ENCODE measurements at places on chromosomes 5 and 9. TPM values are rescaled to one million over a fixed set of nuclear protein-coding genes. Genes with fewer than 3 reads are reported as not detected.

GRCh38 chr5:129438322-129438721 lies 21.8 kb upstream of the ADAMTS19 start:
- no peaks in the 10 kb centered on the region for H3K4me1 ChIP-seq
- no peaks in the 10 kb centered on the region for H3K36me3 ChIP-seq
- H3K27ac ChIP-seq = no peak overlapping the region
- no peak overlapping the region for H3K4me3 ChIP-seq
- no peaks in the 10 kb centered on the region for H3K27me3 ChIP-seq

- H3K27ac ChIP-seq = no peak overlapping the region
- peaks cover 5% of the 10 kb centered on the region for H3K4me1 ChIP-seq
- no peaks in the 10 kb centered on the region for H3K36me3 ChIP-seq
- H3K4me3 ChIP-seq = no peak overlapping the region
- H3K27me3 ChIP-seq = peaks cover 42% of the 10 kb centered on the region
Measured at GRCh38 chr5:35956429-35956828, 18.0 kb upstream of the CAPSL start.

DNA sequence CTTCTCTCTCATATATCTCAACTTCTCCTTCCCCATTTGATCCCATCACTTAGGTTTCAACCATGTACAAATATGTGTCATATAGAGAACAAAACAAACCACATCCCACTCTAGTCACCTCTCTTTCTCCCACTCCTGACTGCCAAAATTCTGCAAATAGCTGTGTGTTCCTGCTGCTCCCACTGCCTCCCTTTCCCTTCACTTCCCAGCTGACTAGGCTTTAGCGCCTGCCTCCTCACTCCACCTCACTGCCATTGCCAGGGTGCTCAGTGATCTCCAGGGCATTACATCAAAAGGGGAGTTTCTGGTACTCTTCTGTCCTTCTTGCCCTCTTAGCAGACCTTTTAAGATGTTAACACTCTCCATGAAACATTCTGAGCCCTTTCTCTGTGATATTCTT lies 675.4 kb upstream of the DMAC1 start:
- DNase-seq = no peak
- no peak overlapping the region for H3K27ac ChIP-seq

- no peaks in the 10 kb centered on the region for H3K36me3 ChIP-seq
- no peaks in the 10 kb centered on the region for H3K27me3 ChIP-seq
- no peak for DNase-seq
- no peak overlapping the region for H3K4me3 ChIP-seq
- H3K27ac ChIP-seq = no peak overlapping the region
Measured at GRCh38 chr9:120625222-120625621, 45.3 kb upstream of the CDK5RAP2 start.

GRCh38 chr5:68709239-68709638 lies 384.6 kb upstream of the SLC30A5 start:
- no peak for DNase-seq
- peaks cover 33% of the 10 kb centered on the region for H3K4me1 ChIP-seq
- H3K4me3 ChIP-seq = no peak overlapping the region
- no peaks in the 10 kb centered on the region for H3K27me3 ChIP-seq

- no peaks in the 10 kb centered on the region for H3K27me3 ChIP-seq
- no peak overlapping the region for H3K27ac ChIP-seq
- peaks cover 18% of the 10 kb centered on the region for H3K36me3 ChIP-seq
- peaks cover 2% of the 10 kb centered on the region for H3K4me1 ChIP-seq
- DNase-seq = no peak
- no peak overlapping the region for H3K4me3 ChIP-seq
Measured at GRCh38 chr5:181265092-181265671, 4.2 kb upstream of the TRIM52 start.

GRCh38 chr5:157362982-157363381 lies 97.0 kb upstream of the NIPAL4 start:
- H3K27me3 ChIP-seq = no peaks in the 10 kb centered on the region
- H3K27ac ChIP-seq = peak overlapping the region; percentile 73
- DNase-seq = no peak
- H3K4me3 ChIP-seq = no peak overlapping the region
- H3K4me1 ChIP-seq = peaks cover 12% of the 10 kb centered on the region
- H3K36me3 ChIP-seq = peaks cover 68% of the 10 kb centered on the region

DNA sequence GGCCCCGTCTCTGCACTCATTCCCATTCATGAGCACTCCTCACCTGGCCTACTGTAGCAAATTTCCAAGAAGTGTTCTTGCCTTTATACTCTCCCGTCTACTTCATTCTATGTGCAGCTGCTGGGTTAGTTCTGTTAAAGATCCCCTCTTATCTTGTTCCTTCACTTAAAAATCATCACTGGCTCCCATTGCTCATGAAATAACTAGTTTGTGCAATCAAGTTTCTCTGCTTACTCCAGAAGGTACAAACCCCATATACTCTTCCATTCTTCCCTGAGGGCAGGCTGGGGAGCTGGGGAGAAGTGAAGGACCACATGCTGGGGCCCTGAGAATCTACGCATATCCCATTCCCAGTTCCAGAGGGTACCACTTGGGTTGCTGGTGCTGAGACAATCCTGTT lies 84.4 kb upstream of the KLF9 start:
- no peak for DNase-seq
- H3K27me3 ChIP-seq = peaks cover 6% of the 10 kb centered on the region
- no peak overlapping the region for H3K27ac ChIP-seq
- H3K4me3 ChIP-seq = no peak overlapping the region

AK8 gene
- total RNA-seq = not detected

CKMT2 gene
- total RNA-seq = not detected

PIP5K1B gene
- total RNA-seq = 0.98 TPM

CDH10 gene
- total RNA-seq = not detected

PCDHGB5 gene
- 0.11 TPM for total RNA-seq

PCYOX1L gene
- total RNA-seq = 19.7 TPM

PLAC8L1 gene
- total RNA-seq = 0.61 TPM

C9orf50 gene
- total RNA-seq = not detected

SEC16A gene
- total RNA-seq = 69.8 TPM
